ENCODE measurements at places on chromosomes 6 and 20.
A peak's percentile ranks its signal among the peaks of the same experiment; 100 is the strongest.

- H3K4me1 ChIP-seq: peaks cover 53% of the 10 kb centered on the region
- peaks cover 7% of the 10 kb centered on the region for H3K36me3 ChIP-seq
- H3K27ac ChIP-seq: peak overlapping the region; percentile 25
- no peak for DNase-seq
- no peaks in the 10 kb centered on the region for H3K27me3 ChIP-seq
- no peak overlapping the region for H3K4me3 ChIP-seq
Measured at GRCh38 chr6:15313367-15313766, 67.5 kb downstream of the JARID2 start.

DNA sequence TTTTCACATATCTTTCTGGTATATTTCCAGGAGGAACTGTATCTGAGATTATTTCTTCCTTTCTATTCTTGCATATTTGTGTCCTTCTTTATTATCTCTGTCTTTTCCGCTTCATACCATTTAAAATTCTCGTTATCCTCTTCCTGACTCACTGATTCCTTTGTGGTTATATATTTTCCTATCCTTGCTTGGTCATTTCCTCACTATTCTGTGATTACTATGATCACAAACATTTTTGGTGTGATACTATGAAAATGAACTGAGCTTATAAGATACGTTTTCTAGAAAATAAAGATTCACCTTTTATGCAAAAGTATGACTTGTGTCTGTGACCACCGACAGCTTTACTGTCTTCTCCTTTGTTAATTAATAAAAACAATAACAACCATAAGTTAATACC, 26.5 kb upstream of the MYCT1 start:
- no peak for DNase-seq
- H3K4me1 ChIP-seq: no peaks in the 10 kb centered on the region
- no peaks in the 10 kb centered on the region for H3K36me3 ChIP-seq
- no peak overlapping the region for H3K27ac ChIP-seq
- peaks cover 38% of the 10 kb centered on the region for H3K27me3 ChIP-seq
- no peak overlapping the region for H3K4me3 ChIP-seq

- DNase-seq: no peak
- H3K4me3 ChIP-seq: no peak overlapping the region
- H3K4me1 ChIP-seq: peaks cover 2% of the 10 kb centered on the region
- H3K36me3 ChIP-seq: peaks cover 4% of the 10 kb centered on the region
Measured at GRCh38 chr6:44036196-44036595, 91.1 kb downstream of the MRPL14 start.

DNA sequence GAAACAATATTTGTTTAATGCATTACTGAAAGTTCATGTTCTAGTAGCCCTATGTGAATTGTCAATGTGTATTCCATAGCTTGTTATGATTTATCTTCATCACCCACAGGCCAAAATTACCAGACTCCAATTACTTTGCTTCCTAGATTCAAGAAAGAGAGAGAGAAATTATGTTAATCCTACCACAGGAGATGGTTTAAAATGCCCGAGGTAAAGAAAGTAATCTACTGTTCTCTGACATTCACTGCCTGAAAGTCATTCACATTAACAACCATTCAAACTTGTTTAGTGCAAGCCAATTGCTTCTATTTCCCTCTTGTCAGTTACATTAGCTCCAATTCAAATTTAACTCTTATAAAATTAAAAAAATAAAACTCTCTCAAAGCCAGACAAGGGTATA, 260.4 kb upstream of the THEMIS start:
- no peak for DNase-seq
- H3K27ac ChIP-seq: no peak overlapping the region
- H3K4me3 ChIP-seq: no peak overlapping the region
- H3K36me3 ChIP-seq: no peaks in the 10 kb centered on the region

DNA sequence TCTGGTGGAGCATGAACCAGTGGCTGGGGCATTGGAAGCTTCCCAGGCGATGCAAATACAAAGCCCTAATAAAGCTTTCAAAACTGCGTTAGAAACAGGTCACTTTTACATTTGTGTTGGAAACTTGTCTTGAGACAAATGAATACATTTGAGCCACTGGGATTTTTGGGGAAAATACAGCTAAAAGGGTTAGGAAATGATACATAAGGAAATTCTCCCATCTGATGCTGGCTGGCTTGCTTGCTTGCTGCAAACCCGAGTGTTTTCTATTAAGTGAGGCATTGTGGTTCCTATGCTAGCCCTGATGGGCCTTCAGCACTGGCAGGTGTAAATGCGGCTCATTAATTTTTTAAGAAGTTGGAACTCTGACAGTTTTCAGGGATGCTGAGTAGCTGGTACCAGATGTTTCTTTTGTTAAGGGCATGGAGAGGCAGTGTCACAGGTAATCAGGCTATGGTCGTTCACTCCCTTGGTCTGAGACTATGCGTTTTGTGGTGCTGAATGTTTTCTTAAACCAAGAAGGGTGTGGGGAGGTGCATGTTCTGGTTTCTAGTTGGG, 35.2 kb downstream of the RREB1 start:
- no peaks in the 10 kb centered on the region for H3K27me3 ChIP-seq
- H3K36me3 ChIP-seq: peaks cover 6% of the 10 kb centered on the region
- H3K4me3 ChIP-seq: peak overlapping the region; percentile 38
- no peak for DNase-seq

- peaks cover 10% of the 10 kb centered on the region for H3K36me3 ChIP-seq
- peak overlapping the region; percentile 96 for H3K27ac ChIP-seq
- DNase-seq: no peak
Measured at GRCh38 chr6:108847738-108848115, 495 bp upstream of the ARMC2 start.

- peaks cover 59% of the 10 kb centered on the region for H3K36me3 ChIP-seq
- H3K27me3 ChIP-seq: no peaks in the 10 kb centered on the region
- peak; percentile 81 for DNase-seq
- peaks cover 30% of the 10 kb centered on the region for H3K4me1 ChIP-seq
- H3K4me3 ChIP-seq: peak overlapping the region; percentile 30
- peak overlapping the region; percentile 87 for H3K27ac ChIP-seq
Measured at GRCh38 chr20:59207742-59208357, 44.2 kb downstream of the ZNF831 start.

DNA sequence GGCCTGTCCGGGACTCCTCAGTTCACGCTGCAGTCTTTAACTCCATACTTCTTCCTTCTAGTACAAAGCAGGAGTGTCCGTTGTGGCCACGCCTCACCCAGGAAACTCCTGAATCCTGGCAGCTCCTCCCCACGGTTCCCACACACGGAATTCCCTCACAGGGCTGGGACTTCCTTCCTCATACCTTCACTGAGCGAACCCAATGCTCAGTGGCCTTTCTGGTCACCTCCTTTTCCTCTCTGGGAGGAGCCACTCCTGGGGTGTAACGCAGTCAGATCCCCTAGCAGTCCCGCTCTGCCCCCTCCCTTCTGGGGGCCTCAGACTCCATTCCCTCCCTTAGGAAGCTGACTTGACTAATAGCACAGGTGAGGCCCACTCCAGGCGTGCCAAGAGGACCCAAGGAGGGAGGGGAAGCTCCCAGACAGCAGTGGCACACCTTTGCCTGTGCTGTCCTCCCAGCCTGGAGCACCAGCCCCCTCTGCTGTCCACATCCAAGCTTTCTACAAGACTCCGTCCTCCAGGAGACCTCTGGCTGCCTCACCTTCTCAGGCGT, at the start of gene SLC52A3:
TSS of gene SLC52A3 (minus strand) at position 75 of the 553 bp plus-strand sequence. CDS start 2,726 bp downstream, outside the sequence.
- H3K27me3 ChIP-seq: peaks cover 53% of the 10 kb centered on the region
- H3K36me3 ChIP-seq: no peaks in the 10 kb centered on the region
- no peaks in the 10 kb centered on the region for H3K4me1 ChIP-seq
- H3K4me3 ChIP-seq: no peak within 1 kb of the TSS
- H3K27ac ChIP-seq: no peak within 1 kb of the TSS
- DNase-seq: no peak

- no peak overlapping the region for H3K4me3 ChIP-seq
- H3K27me3 ChIP-seq: no peaks in the 10 kb centered on the region
- H3K27ac ChIP-seq: no peak overlapping the region
- DNase-seq: peak; percentile 67
Measured at GRCh38 chr20:23441850-23442313, 2.4 kb downstream of the CSTL1 start.

DNA sequence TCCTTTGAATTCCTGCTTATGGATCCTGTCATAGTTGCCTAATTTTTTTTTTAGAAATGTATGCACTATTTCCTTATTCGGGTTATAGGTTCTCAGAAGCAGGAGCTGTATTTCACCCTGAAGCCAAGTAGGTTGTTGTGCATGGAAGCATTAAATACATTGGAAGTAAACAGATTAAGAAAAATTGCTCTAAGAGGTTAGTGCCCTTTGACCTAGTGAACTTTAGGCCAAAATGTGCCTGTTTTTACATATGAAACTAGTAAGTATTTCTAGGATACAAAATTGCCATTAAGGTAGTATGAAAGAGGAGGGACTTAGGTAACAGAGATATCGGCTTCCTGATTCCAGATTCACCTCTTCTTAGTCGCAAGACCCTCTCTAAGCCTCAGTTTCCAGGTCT, 377.9 kb downstream of the SYNE1 start:
- H3K4me3 ChIP-seq: no peak overlapping the region
- no peak for DNase-seq
- peaks cover 12% of the 10 kb centered on the region for H3K4me1 ChIP-seq
- peak overlapping the region; percentile 42 for H3K27ac ChIP-seq
- no peaks in the 10 kb centered on the region for H3K27me3 ChIP-seq

DNA sequence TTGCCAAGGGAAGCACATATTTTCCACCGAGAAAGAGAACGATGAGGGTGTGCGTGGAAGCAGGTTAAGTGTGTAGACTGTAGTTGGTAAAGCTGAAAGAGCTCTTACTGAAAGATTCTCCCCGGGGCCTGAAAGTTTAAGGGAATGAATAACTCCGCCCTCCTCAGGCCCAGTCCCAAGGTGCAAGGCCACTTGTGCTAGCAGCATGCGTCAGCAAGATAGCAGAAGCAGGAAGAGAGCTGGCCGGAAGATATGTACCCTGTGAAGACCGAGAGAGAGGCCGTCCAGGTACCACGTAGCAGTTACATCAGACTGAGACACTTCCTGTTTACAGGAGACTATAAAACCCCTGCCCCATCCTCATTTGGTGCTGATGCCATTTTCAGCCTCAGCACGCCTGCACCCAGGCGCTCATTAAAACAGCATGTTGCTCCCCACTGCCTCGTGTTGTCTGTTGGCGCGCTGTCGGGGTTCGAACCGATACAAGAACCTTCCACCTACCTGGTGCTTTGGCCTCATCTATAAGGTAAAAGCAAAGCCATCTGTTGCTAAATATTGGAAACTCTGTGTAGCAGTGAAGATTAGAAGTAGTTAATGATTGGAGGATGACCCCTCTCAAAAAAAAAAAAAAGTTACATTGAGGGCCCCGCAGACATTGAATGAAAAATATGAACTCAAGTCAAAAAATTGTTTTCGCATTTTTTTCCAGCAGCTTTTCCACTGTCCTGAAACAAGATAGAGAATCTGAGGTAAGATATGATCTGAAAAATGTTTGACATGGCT, 18.6 kb upstream of the FAM135A start:
- no peak overlapping the region for H3K27ac ChIP-seq
- no peak overlapping the region for H3K4me3 ChIP-seq
- H3K4me1 ChIP-seq: no peaks in the 10 kb centered on the region
- H3K27me3 ChIP-seq: peaks cover 59% of the 10 kb centered on the region
- no peak for DNase-seq
- no peaks in the 10 kb centered on the region for H3K36me3 ChIP-seq

GRCh38 chr20:4637081-4637797, 84.5 kb upstream of the PRND start:
- no peak for DNase-seq
- peaks cover 3% of the 10 kb centered on the region for H3K4me1 ChIP-seq
- peaks cover 15% of the 10 kb centered on the region for H3K27me3 ChIP-seq
- H3K36me3 ChIP-seq: no peaks in the 10 kb centered on the region
- no peak overlapping the region for H3K4me3 ChIP-seq
- H3K27ac ChIP-seq: no peak overlapping the region

- H3K27ac ChIP-seq: no peak overlapping the region
- peaks cover 21% of the 10 kb centered on the region for H3K27me3 ChIP-seq
- no peak for DNase-seq
- H3K4me1 ChIP-seq: no peaks in the 10 kb centered on the region
Measured at GRCh38 chr20:40633123-40633850, 55.7 kb downstream of the MAFB start.

GRCh38 chr6:37149745-37150144, 20.2 kb upstream of the PIM1 start:
- H3K4me3 ChIP-seq: no peak overlapping the region
- H3K27ac ChIP-seq: no peak overlapping the region
- no peak for DNase-seq
- H3K36me3 ChIP-seq: no peaks in the 10 kb centered on the region
- peaks cover 3% of the 10 kb centered on the region for H3K4me1 ChIP-seq

DNA sequence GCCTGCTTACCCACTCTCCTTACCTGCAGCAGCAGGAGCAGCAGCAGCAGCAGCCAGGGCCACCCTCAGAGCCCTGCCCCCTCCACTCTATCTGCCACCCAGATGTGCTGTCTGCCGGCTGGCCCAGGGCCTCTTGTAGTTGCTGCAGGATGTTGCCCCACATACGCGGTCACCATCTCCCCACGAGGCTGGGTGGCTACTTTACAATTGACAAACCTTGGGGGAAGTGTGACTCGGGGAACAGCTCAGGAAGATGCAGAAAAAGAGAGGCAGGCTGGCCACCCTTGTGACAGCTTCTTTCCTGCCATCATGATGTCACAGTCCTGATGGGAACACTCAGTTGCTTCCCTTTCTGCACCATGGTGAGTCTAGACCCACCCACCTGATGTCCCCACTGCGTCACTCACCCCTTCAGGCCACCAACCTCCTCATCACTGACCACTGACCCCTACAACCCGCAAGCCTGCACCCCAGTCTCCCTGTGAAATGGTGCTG, 14.5 kb downstream of the TREM1 start:
- H3K27ac ChIP-seq: peak overlapping the region; percentile 8
- H3K36me3 ChIP-seq: no peaks in the 10 kb centered on the region
- no peak for DNase-seq
- no peak overlapping the region for H3K4me3 ChIP-seq
- H3K27me3 ChIP-seq: no peaks in the 10 kb centered on the region
- peaks cover 7% of the 10 kb centered on the region for H3K4me1 ChIP-seq

GRCh38 chr6:100671740-100672139, 207.0 kb upstream of the SIM1 start:
- H3K27me3 ChIP-seq: no peaks in the 10 kb centered on the region
- H3K27ac ChIP-seq: no peak overlapping the region
- H3K36me3 ChIP-seq: no peaks in the 10 kb centered on the region
- H3K4me3 ChIP-seq: no peak overlapping the region
- DNase-seq: no peak
- H3K4me1 ChIP-seq: no peaks in the 10 kb centered on the region

All from effector memory CD8-positive, alpha-beta T cell (primary cell).